Hepatic stellate cell (primary cell): ENCODE measurements at places on chromosomes 5 and 9.
A peak's percentile ranks its signal among the peaks of the same experiment; 100 is the strongest.

- no peak for DNase-seq
These were observed 830.4 kb downstream of the MAT2B start for GRCh38 chr5:164335837-164336236.

- DNase-seq: no peak
These were observed 106.6 kb downstream of the TMC1 start for GRCh38 chr9:72627956-72628540.

DNA sequence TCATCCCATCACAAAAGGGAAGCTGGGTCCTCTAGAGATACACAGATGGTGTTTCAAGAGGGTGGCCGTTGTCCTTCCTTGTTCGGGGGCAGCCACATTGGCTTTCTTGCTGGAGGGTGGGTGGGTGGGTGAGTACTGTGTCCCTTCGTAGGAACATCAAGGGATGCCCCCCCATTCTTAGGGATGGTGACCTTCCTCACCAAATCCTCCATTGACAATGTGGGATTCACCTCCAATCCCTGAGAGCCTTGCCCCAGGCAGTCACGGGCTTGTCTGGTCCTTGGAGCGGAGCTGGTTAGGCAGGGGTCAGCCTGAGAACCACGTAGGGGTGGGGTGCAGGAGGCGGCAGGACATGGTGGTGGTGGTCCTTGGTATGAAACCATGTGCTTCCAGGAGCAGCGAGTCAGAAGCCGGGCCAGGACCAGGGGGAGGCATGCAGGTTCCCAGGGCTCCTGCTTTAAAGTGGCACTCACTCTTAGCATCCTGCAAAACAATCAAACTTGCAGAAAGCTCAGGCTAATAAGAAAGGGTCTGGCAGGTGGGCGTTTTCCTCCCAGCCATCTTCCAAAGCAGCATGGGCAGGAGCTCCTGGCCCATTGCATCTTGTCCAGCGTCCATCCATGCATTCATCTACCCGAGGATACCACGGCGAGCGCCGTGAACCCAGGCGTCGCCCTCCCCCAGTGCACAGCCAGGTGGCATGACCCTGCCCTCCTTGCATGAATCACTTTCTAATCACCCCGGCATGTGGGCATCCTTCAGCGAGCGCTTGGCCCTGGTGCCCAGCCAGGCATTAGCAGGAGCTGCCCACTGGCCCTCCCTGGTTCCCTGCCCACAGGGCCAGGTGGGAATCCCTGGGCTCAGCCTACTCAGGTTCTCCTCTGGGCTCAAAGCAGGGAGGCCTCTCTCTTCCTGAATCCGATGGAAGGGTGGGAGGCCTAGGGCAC, 76.4 kb downstream of the NTNG2 start:
- DNase-seq: no peak

DNA sequence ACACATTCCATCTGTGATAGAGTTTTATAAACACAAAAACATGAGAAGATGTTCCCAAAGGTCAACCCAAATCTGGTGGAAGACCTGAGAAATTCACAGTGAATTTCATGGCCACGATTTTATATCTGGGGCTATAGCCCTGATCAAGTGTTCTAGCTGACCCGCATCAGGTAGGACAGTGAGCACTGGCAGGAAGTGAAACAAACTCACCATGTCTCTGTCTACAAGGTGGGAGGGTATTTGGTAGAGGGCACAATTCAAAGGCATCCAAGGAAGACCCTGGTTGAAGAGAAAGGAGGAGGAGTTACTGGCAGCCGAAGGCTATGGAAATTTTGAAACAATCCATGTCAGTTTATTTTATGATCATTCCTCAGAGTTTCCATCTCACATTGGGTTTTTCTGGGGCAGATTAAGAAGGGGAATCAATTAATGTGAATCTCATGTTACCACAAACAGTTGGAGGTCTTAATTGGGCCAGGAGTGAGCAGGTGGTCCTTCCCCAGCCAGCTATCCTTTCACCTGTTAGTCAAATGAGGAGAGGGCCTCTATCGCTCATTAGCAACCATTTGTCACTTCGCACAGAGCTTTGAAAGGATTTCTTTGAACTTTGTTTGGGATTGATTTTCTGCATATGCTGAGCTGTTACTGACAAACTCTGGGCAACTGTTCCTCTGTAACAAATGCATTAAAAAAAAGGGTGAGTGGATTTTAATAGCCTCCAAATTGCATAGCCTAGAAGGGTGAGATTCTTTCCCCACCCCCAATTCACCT, 612.0 kb upstream of the CLINT1 start:
- no peak for DNase-seq

GRCh38 chr9:93967020-93967803, 12.1 kb upstream of the BARX1 start:
- DNase-seq: no peak

GRCh38 chr9:68895741-68896478, 118.0 kb downstream of the PRKACG start:
- peak; percentile 3 for DNase-seq

GRCh38 chr5:15528476-15528875, 28.5 kb downstream of the FBXL7 start:
- no peak for DNase-seq

DNA sequence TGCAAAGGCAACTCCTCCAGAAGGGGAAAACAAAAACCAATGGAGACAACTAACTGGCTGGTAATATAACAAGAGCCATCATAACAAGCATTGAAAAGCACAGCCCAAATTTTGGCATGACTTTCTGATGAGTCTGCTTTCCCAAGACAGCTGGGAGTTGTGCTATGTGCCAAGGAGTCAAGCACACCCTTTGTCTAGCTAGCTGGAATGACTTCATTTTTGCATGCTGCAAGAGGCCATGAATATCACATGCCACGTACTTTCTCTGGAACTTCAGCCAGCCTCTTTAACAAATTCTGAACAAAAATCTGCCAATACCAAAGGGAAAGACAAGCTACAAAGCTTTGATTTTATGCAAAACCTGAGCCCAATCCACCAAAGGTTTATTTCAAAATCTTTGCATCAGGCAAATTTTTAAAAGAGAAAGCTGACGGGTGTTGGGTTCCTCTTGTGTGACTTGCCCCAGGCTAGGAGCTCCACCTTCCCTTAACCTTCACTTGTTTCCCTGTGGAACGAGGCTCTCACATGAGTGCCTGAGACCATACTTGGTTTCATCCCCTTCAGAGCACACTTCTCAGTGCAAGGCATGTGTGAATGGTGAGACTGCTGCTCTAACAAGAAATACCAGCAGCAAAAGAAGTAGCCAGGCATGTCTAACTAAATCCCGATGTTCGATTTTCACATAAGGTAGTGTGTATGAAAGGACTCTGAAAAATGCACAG, 47.3 kb downstream of the S1PR3 start:
- DNase-seq: no peak

- DNase-seq: no peak
These were observed 150.7 kb downstream of the ICE1 start for GRCh38 chr5:5572976-5573797.

GRCh38 chr5:154608531-154609011, 130.5 kb upstream of the HAND1 start:
- no peak for DNase-seq

DNA sequence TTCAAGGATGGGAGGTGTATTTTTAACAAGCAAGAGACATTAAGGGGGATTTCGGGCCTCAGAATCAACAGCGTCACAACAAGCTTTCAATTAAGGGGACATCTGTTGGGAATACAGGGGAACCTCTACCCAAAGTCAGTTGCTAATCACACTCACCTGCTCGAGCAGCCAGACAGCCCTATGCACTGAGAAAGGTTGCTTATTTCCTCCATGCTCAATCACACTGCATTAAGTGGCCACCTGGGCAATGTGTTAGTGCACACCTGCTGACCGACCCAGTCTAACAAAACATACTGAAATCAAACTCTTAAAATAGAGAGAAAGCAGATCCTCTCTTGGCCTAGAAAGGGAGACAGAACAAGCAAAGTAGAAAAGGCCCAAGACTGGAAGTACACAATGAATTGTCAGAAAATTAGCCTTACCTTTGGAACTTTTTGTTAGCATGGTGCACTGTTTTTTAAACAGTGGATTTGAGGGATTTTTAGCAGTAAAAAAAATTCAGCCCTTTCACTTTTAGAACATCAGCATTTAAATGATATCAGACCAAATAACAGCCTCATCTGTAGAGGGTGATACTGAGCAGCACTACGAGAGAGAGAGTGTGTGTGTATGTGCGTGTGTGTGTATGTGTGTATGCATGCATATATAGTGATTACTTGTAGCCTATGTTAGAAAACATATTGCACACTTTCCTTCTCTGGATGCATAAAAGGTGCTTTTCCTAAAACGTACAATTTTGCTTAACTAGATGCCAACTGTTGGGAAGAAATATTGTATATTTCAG, 1118.6 kb upstream of the DMAC1 start:
- no peak for DNase-seq

DNA sequence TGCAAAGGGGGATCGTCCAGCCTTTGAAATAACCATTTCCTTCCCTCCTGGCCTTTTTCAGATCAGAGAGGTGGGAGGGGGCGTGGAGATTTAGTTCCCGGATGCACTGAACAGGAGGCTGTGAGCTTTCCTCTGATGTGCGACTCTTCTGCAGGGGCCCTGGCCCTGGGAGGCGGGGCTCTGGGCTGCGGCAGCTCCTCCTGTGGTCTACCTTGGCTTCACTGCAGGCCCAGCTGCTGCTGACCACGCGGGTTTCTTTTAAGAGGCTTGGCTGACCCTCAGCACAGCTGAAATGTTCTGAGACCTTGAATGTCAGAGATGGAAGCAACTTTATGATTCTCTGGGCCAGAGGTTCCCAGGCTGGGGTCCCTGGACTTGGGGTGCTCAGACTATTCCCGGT, 27.0 kb upstream of the COL15A1 start:
- DNase-seq: no peak

DNA sequence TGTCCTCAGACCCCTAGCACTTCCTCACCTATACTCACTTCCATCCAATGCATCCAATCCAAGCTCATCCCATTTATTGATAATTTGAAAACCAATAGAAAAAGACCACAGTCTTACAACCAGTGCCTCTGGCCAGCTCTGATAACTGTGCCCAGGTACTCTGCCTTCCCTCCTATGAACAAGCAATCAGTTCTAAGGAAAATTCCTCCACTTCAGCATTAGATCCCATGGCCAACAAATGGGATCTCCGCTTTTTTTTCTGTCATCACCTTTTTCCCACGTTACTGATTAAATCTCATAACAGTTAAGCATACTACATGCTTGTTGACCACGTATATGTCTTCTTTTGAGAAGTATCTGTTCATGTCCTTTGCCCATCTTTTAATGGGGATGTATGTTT, 41.7 kb upstream of the GLIS3 start:
- DNase-seq: no peak

GRCh38 chr9:126056312-126057021, 270.2 kb upstream of the MVB12B start:
- no peak for DNase-seq

DNA sequence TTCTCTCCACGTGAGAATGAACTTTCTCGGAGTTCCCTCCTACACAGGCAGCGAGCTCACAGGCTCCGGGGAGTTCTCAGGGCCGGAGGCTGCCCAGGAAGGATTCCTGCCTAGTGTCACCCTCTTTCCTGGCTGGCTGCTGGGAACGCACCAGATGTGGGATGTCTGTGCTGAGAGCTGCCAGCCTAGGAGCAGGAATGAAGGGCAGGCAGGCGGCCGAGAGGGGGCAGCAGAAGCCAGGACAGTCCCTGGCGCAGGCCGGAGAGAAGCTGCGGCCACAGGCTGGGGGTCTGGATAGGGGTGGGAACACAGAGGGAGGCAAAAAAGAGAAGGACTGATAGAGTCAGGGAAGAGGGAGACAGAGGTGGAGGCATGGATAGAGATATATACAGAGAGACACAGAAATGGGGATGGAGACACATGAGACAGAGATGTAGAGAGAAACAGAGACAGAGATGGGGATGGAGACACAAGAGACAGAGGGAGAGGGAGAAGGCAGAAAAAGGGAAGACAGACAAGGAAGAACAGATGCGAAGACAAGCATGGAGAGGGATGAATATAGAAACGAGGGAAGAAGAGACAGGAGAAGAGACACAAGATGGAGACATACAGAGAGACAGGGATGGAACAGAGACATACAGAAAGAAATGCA, 25.3 kb upstream of the ENHO start:
- peak; percentile 83 for DNase-seq

DNA sequence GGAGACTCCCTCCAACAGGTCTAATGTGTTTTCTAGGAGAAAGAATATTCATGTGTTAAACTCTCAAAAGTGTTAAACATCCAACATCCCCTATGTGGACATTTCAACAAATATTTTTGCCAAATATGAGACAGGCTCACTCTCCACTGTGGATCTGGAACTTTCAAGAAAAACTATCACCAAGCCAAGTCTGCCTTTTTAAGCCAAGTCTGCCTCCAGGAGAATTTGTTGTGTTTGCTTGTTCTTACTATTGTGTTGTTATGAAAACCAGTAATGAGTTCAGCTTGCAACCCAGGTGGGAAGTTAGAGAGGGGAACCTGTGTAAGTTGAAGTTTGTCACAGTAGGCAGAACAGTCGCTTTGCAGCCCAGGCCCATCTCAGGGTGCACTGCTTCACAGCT, 228.1 kb downstream of the NFIB start:
- no peak for DNase-seq

DNA sequence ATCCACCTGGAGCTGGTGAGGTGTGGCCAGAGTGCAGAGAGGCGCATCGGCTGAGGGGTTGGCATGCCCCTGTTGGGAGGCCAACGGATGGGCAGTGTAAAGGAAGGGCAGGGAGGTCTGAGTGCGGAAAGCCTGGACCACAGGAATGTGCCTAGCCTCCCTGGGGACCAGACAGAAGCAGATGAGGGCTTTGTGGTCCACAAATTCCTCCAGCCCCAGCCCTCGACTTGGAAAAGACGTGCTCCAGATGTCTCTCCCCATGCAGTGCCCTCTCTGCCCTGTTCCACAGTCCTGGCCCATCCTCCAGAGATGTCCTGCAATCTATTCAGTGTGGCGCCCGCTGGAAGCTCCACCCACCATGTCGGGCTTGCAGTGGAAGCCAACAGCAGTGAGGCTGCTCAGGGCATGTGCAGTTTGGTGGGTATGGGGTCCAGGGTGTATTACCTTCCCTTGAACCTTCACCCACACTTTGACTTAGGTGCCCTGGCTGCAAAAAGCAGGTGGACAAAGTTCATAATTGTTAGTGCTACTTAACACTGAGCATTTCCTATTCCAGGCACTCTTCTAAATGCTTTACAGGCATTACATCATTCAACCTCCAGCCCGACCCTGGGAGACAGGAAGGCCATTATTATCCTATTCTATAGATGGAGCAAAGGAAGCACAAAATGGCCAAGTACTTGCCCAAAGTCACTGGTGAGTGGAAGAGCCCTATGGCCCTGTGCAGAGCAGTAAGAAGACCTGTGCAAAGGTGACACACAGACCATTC, 120.2 kb upstream of the SLC25A48 start:
- DNase-seq: peak; percentile 38

- no peak for DNase-seq
These were observed 3.6 kb downstream of the SOHLH1 start for GRCh38 chr9:135695642-135696041.

- DNase-seq: no peak
These were observed 98.8 kb upstream of the NR4A3 start for GRCh38 chr9:99722877-99723276.

- no peak for DNase-seq
These were observed 142.0 kb downstream of the FAM114A2 start for GRCh38 chr5:153896701-153897100.

DNA sequence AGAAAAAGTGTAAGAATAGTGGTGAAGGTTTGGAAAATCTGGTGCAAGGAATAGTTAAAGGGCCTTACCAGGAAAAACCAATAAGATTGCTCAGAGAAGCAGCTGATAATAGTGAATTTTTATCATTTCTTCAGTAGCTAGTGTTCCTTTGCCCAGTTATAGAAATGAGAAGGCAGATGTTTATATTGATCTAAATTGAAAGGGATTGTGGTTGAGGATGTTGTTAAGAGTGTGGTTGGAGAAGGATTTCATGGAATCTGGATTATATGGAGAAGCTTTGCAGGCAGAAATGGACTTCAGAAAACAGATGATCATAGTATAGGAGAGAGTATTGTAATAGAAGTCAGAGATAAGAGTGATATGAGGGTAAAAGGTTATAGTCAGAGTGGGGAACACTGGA, 102.6 kb downstream of the XRCC4 start:
- DNase-seq: peak; percentile 2
